ENCODE measurements at places on chromosomes 7 and 10.
A peak's percentile ranks its signal among the peaks of the same experiment; 100 is the strongest.

GRCh38 chr7:83065714-83066113 lies 97.0 kb downstream of the PCLO start:
- DNase-seq = no peak

- no peak for DNase-seq
Observed at GRCh38 chr10:103949728-103950127, 17.2 kb upstream of the SLK start.

DNA sequence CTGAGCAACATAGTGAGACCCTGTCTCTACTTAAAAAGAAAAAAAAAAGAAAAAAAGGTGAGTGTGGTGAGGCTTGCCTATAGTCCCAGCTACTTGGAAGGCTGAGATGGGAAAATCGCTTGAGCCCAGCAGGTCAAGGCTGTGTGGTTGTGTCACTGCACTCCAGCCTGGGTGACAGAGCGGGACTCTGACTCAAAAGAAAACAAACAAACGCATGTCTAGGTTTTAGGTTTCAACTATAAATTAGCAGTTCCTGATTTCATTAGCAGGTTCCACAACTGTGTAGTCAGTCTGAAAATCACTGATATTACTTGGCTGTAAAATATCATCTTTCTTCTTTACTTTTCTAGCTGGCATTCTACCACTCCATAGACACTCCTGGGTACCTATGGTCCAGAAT lies 155.7 kb upstream of the HGF start:
- DNase-seq = no peak

- no peak for DNase-seq
Observed at GRCh38 chr7:134045716-134046115, 81.4 kb upstream of the LRGUK start.

DNA sequence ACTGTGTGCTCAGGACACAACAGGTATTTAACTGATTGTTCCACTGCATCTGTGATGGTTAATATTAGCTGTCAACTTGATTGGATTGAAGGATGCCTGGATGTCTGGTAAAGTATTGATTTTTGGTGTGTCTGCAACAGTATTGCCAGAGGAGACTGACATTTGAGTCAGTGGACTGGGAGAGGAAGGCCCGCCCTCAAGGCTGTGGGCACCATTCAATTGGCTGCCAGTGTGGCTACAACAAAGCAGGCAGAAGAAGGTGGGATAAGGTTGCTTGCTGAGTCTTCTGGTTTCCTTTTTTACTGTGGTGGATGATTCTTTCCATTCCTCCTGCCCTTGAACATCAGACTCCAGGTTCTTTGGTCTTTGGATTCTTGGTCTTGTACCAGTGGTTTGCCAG lies 137.1 kb upstream of the FAM13C start:
- no peak for DNase-seq

DNA sequence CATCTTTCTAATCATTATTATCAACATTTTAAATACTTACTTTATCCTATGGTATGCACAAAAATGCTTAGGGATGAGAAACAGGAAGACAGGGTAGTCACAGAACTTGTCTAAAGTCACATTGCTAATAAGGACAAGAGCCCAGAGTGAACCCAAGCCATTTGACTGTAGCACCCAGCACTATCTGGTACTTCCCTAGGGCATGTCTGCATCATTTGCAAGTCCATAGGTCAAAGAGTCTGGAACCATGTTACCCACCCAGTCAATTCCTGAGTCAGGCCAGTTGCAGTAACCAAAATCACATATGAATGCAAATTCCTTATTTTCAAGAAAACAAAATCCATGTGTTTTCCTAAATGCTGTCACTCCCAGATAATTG lies 19.1 kb downstream of the ASAH2 start:
- DNase-seq = no peak

DNA sequence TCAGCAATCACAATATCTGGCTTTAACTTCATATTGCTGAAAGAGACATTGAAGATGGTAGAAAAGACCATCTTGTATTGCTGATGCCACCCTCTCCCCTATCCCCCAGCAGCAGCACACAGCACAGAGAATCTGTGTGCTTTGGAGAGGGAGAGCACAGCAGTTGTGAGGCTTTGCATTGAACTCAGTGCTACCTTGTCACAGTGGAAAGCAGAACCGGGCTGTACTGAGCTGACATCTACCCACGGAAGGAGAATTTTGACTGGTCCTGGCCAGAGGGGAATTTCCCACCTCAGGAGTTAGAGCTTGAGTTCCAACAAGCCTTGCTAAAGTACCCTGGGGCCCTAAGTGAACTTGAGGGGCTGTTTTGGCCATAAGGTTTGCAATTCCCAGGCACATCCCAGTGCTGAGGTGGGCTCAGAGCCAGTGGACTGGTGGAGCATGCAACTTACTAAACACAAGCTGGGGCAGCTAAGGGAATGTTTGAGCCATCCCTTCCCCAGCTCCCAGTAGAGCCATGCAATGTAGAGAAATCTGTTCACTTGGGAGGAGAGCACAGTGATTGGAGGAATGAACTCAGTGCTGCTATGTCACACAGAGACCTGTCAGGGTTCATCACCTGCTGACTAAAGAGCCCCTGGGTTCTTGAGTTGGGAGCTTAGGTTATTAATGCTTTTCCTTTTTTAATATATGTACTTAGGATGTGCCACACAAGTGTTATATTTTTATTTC lies 62.1 kb downstream of the OR13A1 start:
- no peak for DNase-seq

- no peak for DNase-seq
Observed at GRCh38 chr7:44185729-44186128, 3.5 kb downstream of the GCK start.

- peak; percentile 97 for DNase-seq
Observed at GRCh38 chr10:28054228-28054860, 55.5 kb upstream of the ODAD2 start.

DNA sequence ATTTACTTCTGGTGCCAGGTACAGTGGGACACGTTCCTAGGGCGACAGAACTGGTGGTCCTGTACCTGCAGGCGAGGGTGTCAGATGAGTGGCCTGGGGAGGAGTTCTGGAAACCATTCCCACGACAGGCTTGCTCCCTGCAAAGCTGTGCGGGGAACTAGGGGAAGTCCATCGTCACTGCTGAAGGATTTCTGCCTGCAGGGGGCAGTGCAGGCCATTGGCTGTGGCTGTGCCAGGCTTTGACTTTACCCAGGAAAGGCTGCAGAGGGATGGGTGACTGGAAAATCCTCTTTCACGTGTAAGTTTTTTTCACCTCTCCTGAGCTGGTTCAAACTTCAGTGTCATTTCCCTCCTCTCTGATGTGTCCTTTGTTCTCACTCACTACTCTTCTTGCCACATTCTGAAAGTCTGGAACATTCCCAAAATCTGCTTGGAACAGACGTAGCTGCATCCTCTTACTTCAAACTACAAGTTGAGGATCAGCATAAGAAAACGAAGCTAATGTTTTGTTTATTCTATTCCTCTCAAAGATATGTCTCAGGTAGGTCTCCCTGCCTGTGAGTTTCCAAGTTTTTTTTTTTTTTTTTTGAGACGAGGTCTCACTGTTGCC lies 126.5 kb downstream of the SH2D4B start:
- peak; percentile 58 for DNase-seq

DNA sequence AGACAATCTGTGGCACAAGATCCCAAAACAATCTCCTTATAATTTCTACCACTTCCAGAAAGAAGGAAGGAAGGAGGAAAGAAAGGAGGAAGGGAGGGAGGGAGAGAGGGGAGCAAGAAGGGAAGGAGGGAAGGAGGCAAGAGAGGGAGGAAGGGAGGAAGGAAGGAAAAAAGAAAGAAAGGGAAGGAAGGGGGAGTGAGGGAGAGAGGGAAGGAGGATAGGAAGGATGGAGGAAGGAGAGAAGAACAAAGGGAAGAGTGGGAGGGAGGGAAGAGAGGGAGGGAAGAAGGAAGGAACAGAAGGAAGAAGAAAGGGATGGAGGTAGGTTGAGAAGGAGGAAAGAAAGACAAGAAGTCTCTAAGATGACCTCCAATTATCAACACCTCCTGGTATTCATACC lies 185.5 kb upstream of the NFE2L3 start:
- DNase-seq = no peak

DNA sequence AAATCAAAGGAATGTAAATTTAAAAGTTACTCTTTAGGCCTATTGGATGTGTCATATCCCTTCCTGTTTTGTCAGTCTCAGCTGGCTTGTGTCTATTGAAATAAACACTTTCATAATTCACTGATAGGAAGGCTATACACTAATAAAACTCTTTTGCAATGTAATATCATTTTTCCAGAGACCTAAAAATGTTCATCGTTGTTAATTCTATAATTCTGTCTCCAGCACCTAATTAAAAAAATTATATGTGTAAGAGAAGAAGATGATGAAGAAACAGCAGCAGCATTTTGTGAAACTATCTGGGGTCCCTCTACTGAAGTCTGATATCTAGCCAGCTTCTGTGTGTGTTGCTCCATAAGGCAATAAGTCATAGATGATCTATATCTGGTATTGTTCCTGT lies 602.7 kb downstream of the ETV1 start:
- no peak for DNase-seq

GRCh38 chr7:142176901-142177300 lies 65.4 kb downstream of the MGAM2 start:
- DNase-seq = no peak

DNA sequence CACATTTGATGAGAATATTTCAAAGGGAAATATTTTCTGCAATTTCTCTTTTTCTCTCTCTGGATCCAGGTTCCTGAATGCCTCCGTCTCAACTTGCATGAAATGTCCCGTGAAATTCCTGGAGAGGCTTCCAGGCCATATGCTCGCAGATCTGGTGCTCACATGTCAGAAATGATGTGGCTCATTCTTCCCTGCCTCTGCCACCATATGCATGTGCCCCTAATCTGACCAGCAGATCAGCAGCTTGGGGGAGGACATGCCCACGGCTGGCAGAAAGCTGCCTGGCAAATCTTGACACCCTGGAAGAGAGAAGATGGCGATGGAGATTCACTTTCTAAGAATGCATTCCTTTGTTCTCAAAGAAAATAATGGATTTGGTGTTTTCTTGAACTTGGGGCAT lies 490.7 kb downstream of the RPS24 start:
- DNase-seq = no peak

- DNase-seq = no peak
Observed at GRCh38 chr7:141045126-141045841, 28.6 kb upstream of the TMEM178B start.

DNA sequence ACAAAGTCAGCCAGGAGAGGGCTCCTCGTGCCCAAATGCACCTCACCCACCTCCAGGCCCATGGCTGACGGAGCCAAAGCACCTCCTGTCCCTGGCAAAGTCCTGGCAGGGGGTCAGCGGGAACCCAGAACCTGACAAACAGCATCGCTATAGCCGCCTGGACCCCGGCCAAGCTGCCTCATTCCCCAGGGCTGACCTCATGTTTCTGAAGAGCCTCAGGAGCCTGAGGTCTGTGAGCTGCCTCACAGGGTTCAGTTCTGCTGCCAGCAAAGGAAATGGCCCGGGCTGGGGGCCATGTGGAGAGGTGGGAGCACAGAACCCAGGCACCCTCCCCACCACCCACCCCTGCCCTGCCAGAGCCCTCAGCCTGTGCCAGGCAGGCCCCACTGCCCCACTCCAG lies 4.2 kb upstream of the NANOS1 start:
- peak; percentile 75 for DNase-seq

GRCh38 chr10:62015994-62016393 lies 114.5 kb downstream of the ARID5B start:
- no peak for DNase-seq

DNA sequence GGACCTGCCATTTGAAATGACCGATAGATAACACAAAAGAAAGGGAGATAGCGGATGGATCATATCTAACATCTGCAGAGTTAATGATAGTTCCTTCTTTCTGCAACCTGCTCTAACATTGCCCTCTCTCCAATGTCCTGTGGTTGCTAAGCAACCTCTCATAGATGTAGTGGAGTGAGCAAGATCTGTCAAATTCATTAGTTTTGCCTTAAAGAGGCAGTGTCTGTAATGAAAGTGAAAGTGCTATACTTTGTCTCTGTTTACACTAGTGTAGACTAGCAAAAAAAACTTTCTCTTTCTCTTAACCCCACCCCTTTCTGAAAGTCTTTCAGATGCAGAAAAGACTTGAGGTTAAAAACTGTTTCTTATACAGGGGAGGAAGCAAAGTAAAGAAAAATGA lies 1196.9 kb downstream of the SORCS3 start:
- DNase-seq = peak; percentile 4

GRCh38 chr10:42866115-42866995 lies 83.8 kb downstream of the BMS1 start:
- peak; percentile 40 for DNase-seq

DNA sequence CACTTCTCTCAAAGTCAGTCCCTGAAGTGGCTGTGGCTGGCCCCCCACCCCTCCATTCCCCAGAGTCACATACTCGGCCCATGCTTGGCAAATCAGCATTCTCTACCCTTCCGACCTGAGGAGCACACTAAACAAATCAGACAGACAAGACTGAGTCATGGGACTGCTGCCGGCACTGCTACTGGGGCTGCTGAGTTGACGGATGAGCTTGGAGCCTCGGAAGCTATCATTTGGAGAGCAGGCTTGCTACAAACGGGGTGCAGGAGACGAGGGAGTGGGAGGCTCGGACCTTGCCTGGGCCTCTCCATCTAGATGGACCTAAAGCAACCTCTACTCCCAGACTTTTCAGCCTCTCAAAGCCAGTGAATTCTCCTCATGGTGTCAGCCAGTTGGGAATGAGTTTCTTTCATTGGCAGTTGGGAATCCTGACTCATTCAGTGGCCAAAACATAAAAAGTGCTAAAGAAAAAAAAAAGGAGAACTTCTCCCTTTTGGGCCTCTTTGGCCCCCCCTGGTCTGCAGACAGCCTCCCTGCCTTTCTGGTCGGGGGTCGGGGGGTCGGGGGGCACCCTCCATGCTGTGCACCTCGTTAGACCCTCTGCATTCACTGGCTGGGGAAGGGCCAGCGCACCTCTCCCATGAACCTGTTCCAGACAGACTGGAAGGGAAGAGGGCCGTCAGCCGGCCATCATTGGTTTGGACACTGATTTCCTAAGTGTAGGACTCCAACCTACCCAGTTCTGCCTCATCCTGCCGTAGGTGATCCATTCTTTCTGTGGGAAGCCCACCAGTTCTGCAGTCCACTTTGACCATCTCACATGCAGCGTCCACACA lies 52.3 kb upstream of the COL13A1 start:
- peak; percentile 57 for DNase-seq

DNA sequence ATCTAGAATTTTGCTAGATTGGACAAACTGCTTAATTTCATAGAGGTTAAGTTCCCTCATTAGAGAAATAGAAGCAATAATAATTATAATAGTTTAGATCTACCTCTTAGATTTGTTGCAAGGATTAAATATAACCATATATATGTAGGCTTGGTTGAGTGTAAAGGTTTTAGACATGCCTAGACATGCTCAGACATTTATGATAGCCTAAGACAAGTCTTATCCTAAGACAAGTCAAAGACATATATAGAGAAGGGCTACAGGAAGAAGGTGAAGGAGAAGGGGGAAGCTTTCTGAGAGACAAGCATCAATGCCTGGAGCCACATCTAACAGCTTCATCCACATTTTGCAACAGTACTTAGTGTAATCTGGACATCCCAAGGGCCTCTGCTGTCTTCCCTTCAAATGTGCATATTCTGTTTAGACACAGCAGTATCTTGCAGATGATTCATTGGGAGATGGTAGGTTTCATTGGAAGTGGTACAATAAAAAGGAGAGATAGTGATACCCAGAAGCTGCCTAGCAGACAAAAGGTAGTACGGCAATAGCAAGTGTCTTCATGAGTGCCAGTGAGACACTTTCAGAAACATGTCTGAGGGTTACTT lies 146.5 kb downstream of the HGF start:
- DNase-seq = no peak

Data from fibroblast of skin of right quadriceps (primary cell).